ENCODE measurements at places on chromosomes 1 and 21.

- no peak for DNase-seq
These were observed 12.1 kb upstream of the MNDA start for GRCh38 chr1:158818975-158819431.

GRCh38 chr1:51622455-51622913 lies 5.6 kb downstream of the OSBPL9 start:
- peak; percentile 2 for DNase-seq

DNA sequence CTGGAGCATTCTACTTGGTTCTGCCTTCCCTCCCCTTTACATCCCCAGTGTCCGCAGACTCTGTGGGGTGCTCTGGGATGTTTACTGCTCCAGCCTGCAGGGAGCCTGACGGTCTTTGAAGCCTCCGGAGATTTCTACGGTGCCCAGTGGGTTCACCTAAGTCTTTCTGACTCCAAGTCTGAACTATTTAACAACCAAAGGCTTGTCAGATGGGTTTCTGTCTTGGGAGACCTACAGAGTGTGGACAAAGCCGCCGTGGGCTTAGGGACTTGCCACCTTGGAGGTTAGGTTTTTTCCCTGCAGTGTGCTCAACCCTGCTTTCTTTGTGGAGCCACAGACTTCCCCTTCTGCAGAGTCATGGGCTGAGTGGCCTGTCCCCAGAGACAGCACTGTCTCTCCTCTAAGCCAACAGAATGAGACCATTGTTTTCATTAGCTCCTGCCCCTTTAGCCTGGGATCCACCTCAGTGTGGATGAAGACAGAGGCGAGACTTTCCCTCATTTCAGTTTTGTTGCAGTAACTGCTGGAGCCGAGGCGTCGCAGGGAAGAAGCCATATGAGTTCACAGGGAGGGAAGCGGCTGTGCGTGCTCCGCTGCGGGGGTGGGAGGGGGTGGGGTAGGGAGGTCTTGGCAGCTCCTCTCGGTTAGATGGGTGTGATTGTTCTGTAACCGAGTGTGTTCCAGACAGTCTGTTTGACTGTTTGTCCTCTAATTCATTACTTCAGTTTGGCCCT lies 120.7 kb downstream of the CNIH3 start:
- DNase-seq, result no peak

DNA sequence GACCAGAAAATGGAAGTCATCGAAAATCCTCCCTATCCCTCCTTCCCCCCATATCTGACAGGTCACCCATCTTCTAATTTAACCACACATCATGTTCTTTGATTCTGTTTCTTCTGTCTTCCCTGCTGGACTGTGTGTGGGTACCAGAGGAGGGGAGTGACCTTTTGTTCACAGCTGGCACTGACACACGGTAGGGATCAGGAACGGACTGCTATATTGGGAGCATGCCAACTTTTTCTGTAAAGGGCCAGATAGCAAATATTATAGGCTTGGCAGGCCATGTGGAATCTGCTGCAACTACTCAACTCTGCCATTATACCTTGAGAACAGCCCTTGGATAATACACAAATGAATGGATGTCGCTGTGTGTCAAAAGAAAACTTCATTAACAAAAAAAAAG lies 7.5 kb upstream of the TOMM20 start:
- DNase-seq, result no peak

DNA sequence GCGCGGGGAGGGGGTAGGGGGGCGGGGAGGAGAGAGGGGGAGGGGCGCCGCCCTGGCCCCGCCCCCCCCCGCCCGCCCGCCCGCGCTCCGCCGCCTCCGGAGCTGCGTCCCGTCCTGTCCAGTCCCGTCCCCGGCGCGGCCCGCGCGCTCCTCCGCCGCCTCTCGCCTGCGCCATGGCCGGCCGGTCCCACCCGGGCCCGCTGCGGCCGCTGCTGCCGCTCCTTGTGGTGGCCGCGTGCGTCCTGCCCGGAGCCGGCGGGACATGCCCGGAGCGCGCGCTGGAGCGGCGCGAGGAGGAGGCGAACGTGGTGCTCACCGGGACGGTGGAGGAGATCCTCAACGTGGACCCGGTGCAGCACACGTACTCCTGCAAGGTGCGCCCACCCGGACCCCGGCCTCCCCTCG lies at the start of gene AGRN:
TSS of gene AGRN (plus strand) at position 121 of the 405 bp plus-strand sequence. CDS start at position 174, 53 bp downstream.
- DNase-seq, result no peak

DNA sequence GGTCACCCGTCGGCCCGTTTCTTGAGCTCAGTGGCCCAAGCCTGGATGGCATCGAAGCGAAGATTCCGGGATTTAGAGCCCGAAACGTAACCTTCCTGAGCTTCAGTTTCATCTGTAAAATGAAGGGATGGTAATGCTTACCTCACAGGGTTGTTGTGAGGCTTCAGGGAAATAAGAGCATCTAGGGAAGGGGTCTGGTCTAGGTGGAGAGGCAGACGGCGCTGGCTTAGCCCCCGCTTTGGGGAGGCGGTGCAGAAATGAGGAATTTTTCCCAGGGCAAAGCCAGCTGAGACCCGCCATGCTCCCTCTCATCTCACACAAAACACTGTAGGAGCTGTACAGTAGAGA lies 717 bp upstream of the MYCL start:
- DNase-seq, result no peak

DNA sequence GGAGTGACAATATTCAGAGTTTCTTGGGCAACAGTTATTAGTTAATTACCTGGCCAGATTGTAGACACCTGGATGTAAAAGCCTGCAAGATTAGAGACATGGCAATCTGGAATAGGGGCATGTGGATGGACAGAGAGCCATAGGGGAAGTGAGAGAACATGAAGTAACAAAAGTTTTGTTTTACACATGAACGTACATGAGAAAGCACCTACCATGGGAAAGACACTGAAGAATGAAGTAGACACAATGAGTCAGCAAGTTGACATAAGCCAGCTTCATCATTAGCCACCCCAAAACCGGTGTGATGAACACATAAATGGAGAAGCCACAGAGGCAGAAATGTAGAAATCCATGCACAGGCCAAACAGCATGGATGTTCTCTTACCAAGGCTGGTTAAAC lies 462.1 kb upstream of the C1orf87 start:
- DNase-seq, result no peak

All from CD4-positive, alpha-beta T cell treated with Interleukin-17A for 1 hour (primary cell).